ENCODE measurements at places on chromosomes 11 and 22. TPM values are rescaled to one million over a fixed set of nuclear protein-coding genes. Genes with fewer than 3 reads are reported as not detected.

The ZNF280B gene
- total RNA-seq, result 1.3 TPM

The OR5B21 gene
- not detected for total RNA-seq

The SLC37A2 gene
- total RNA-seq, result 14.9 TPM

The PLAAT3 gene
- 0.14 TPM for total RNA-seq

Data from foreskin keratinocyte (primary cell).